ENCODE measurements at places on chromosomes 5 and 9. TPM values are rescaled to one million over a fixed set of nuclear protein-coding genes. Genes with fewer than 3 reads are reported as not detected.

Gene PIP5K1B
- under 0.01 TPM for total RNA-seq

Gene SPATA6L
- total RNA-seq, result 3.3 TPM

Gene LCN1
- total RNA-seq, result not detected

Gene MARCOL
- not detected for total RNA-seq

Gene NOL8
- 14.9 TPM for total RNA-seq

Gene PCDHGA5
- total RNA-seq, result 0.63 TPM

Gene CNTNAP3
- 78.6 TPM for total RNA-seq

Gene RCL1
- total RNA-seq, result 10.6 TPM

Gene SLC36A1
- 1.9 TPM for total RNA-seq

Gene ELOVL7
- total RNA-seq, result 0.51 TPM

Gene PDCD1LG2
- 0.51 TPM for total RNA-seq

Gene C1QTNF3
- total RNA-seq, result 0.64 TPM

Gene UHRF2
- 59.8 TPM for total RNA-seq

Gene FOXD4L6
- under 0.01 TPM for total RNA-seq

Gene SPRY4
- total RNA-seq, result 4.5 TPM

Gene SPINK9
- not detected for total RNA-seq

Gene NR5A1
- not detected for total RNA-seq

Gene ZNF367
- 6.3 TPM for total RNA-seq

Gene SLC45A2
- under 0.01 TPM for total RNA-seq

Gene C9
- total RNA-seq, result under 0.01 TPM

Gene SNCB
- 0.76 TPM for total RNA-seq

Gene SLC12A2
- 28.6 TPM for total RNA-seq

Gene PCDHA1
- total RNA-seq, result not detected

Gene SLC36A3
- not detected for total RNA-seq

Gene HRCT1
- 2.6 TPM for total RNA-seq

Gene ANKS6
- total RNA-seq, result 13.8 TPM

Gene KIF2A
- 67.0 TPM for total RNA-seq

Gene SMIM33
- total RNA-seq, result under 0.01 TPM

Measured in dermis microvascular lymphatic vessel endothelial cell (primary cell).